Right lobe of liver (tissue), 6 donors: ENCODE measurements at places on chromosomes 11 and 22.
A peak's percentile ranks its signal among the peaks of the same experiment; 100 is the strongest.

DNA sequence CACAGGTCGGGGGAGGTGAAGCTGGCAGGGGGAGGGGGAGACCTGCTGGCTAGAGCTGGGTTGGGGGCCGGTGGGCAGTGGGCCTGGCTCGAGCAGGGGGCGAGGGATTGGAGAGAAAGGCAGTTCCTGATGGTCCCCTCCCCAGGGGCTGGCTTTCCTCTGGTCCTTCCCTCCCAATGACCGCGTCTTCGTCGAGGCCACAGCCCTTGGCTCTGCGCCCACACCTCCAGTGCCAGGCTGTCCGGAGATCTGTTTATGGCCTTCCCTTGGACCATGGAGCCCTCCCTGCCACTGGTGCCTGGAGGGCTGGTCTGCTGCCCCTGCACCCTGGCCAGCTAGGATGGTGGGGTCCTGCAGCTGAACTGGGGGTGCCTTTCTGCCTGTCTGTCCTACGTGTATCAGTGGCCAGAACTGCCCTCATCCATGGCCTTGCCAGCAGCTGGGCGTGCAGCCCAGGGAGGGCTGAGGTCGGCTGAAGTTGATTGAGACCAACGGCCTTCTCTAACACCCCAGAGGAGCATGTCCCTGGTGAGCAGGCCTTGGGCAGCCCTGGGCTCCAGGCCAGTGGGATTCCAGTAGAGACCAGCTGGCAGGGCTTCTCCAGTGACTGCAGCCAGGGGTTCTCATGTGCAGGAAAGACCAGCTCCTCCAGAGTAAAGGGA is 12.3 kb downstream of the TANGO2 start:
- peak; percentile 94 for DNase-seq

- no peak for DNase-seq
These were observed 54.0 kb downstream of the SLC36A4 start for GRCh38 chr11:93143800-93144199.

GRCh38 chr11:69466039-69466438 is 15.4 kb upstream of the LINC01488 start:
- DNase-seq, result no peak

DNA sequence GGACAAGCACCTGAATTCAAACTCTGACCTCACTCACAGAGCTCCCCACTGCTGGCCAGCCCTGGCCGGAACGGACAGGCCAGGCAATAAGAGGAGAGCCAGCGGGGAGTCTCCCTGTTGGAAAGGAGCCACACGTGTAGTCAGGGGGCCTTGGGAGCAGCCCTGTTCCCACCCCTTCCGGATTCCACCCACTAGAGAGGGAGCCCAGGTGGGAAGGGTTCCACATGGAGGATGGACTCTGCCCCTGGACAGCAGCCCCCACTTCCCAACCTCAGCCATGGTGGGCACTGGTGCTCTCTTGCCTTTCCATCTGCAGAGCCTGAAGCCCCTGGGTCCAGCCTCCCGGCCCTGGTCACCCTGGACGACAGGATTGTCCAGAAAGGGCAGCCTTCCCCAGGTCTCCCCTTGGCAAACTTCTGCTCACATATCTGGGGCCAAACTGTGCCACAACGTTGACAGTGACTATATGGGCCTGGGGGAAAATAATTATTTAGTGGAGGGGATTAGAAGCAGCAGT is 7.5 kb upstream of the APOBEC3A start:
- no peak for DNase-seq

DNA sequence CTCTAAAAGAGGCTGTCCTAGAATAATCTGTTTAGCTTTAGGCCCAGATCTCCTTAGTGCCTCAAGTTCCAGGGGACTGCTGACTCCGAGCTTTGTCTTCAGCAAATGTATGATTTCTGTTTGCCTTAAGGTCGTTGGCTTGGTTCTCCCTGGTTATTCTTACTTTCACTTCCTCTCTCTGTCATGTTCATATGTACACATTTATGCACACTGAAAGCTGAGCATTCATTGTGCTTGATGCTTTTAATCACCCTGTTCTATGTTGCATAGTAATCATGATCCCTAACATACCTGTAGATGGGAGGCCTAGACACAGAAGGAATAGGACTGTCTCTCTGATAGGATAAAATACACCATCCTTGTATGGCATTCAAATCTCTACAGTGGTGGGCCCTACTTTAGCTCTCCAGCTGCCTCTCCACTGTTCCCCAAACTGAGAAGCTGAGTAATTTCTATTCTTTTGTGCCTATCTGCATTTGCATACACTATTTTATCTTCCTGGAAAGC is 7.2 kb downstream of the PPFIBP2 start:
- DNase-seq, result no peak

GRCh38 chr11:21933095-21933494 is 259.8 kb upstream of the ANO5 start:
- no peak for DNase-seq

GRCh38 chr11:20474176-20474881 is 86.8 kb downstream of the PRMT3 start:
- no peak for DNase-seq

- DNase-seq, result peak; percentile 28
These were observed 622.8 kb downstream of the BRD1 start for GRCh38 chr22:49204599-49205482.

DNA sequence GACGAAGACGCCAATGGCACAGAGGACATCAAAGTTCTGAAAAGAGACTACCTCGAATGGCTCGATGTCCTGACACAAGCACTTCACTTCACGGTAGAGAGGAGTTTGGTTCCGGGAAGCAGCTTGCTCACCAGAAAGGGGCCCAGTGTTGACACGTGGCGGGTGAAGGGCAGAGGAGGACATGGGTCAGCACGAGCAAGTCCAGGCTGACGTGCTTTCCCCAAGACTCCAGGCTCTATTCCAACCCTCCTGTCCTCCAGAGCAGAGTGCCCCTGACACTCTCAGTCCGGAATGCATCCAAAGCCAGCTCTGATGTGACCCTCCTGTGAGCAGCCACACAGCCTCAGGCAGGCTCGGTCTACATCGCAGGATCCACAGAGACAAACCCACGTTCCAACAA is 77.5 kb upstream of the BID start:
- DNase-seq, result peak; percentile 82

DNA sequence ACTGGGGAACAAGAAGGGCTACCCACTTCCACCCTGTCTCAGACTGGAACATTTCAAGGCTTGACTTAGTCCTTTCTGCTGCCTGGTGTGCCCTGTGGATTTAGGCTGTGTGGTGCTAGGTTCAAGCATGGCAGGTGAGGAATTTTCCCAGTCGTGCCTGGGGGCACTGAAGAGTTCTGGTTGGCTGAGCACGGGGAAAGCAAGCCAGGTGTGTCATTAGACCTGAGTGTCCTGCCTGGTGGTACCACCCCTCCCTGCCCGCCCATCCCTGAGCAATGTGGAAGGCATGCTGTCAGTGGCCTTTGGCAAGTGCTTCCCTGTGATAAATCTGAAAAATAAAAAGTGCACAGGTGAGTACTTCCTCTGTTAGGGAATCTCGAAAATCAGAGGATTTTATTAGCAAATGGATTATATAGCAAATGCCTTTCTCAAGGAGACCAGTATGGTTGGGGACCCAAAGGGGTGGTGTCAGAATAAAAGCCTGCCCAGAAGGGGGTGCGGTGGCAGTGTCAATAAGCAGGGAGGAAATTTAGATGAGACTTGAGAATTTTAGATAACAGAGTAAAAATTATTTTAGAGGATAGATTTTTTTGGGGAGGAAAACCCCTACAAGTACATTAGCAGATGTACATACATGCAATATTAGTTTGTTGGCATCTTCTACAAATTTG is 22.8 kb downstream of the TEAD1 start:
- no peak for DNase-seq

- no peak for DNase-seq
These were observed 72.1 kb downstream of the RNF169 start for GRCh38 chr11:74820763-74821162.

DNA sequence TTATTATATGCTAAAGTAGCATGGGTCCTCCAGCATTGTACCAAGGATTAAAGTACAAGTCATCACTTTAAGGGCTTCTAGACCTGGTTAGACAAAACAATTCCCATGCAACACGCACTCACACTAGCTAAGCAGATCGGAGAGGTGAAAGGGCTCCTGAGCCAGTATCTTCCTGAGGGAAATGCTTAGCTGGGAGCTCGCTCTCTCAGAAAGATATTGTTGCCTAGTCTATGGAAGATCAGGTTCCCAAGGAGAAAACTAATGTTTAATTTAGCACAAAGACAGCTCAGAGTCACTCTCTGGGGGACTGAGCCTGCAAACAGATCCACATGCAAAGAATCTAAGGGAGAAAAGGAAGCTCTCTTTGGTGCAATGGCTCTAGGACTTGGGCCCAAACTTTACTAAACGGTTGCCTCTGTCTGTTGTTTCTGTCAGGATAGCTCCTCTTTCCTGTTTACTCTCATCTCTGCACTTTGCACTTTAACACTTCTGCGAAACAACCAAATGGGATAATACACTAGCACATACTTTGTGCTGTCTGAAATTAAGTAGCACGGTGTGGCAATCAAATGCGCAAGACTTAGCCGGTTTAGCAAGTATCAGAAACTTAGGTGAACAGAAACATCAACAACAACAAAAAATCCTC is 10.7 kb downstream of the MAML2 start:
- no peak for DNase-seq

GRCh38 chr11:128390246-128390645 is 197.1 kb downstream of the ETS1 start:
- DNase-seq, result no peak

DNA sequence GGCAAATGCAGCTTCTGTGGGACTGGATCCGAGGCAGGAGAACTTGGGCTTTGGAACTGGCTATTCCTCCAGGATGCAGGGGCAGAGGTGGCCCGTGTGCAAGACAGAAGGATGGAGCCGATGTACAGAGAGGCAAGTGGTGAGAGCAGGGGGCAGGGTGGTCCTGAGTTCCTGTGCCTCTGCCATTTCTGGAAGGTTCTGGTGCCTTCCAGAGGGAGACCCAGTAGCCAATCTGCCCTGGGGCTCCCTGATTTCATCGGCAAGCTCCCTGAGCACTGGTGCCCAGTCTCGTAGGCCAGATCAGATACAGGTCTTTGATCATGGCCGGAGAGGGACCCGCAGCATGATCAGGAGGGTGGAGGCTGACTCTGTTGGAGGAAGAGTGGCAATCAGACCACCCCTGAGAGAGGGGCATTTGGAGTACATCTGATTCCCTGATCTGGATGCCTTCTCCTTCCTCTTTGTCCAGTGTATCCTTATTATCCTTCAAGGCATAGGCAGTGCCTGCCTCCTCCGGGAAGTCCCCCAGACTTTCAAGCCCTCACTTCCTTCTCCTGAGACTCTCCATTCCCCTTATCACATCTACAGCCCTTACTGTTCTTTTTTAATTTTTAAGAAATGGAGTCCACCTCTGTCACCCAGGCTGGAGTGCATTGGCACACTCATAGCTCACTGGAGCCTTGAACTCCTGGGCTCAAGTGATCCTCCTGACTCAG is 9.7 kb downstream of the MRGPRD start:
- DNase-seq, result no peak

DNA sequence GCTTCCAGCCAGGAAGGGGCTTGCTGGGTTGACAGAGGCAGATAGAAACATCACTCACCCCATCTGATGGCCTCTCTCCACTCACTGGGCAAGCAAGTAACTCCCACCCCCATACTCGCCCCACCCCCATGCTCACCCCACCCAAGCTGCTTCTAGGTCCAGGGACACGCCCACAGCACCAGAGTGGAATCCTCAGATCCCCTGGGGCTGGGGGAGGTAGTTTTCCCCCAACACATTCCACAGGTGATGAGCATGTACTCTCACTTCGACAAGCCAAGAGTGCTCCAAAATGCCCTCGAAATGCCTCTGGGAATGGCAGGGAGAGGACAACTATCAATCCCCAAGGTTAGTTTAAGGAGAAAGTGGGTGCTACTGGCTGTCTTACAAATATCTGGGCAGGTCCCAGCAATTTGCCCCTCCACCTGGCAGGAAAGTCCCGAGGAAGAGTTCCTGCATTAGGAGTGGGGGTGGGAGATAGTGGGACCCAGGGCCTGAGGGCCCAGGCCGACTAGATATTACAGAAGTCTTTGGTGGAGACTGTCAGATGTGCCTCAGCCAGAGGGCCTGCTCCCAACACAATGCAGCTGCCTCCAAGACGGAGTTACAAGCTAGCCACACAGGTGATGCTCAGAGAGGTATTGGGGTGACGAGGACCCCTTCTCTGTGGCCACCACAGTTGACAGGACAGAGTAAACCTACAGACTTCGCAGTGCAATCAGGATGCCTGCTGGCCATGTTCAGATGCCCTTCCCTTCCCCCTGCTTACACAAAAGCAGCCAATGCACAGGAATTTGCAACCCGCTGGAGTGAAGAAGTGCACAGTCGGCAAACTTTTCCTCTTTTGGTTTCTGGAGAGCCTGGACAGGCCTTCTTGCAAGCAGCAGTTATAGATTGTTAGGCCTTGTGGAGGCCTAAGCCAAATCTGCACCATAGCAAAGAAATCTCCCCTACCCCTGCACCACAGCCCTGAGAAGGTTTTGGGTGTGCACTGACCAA is 2.9 kb upstream of the LMO1 start:
- peak; percentile 28 for DNase-seq

DNA sequence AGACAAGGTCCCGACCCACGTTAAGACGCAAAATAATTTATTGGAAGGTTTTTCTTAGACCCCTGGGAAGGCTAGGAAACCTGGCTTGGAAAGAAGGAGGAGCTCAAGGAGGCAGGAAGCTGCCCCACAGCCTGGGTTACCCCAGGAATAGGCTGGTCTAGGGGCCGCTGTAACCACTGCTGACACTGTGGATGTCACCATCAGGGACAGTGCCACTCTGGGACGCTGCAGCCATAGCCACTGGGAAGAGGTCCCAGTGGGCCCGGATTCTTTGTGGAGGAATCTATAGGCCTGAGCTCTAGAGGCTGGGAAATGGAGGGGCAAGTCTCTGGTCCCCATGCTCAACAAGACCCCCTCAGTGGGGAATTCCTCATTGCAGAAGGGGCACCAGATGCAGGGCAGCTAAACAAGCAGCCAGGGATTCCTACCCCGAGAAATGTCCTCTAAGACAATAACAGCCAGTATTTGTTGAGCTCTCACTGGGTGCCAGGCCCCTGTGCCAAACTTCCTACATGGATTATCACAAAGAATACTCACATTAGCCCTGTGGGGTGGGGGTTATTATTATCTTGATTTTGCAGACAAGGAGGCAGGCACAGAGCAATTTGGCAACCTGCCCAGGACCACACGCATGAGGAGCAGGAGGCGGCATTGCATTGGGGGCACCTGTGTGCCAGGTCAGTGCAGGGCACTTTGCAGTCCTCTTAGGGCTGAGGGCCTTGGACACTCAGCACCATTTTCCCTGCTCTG is 19.5 kb upstream of the CHKA start:
- no peak for DNase-seq

GRCh38 chr11:12258451-12258850 is 118.9 kb upstream of the PARVA start:
- no peak for DNase-seq

- no peak for DNase-seq
These were observed 24.1 kb upstream of the APOA1 start for GRCh38 chr11:116861539-116861938.
